Stimulated activated CD8-positive, alpha-beta memory T cell treated with anti-CD3 and anti-CD28 coated beads, Interleukin-4, amount 100 ng/mL, for 48 hours (primary cell): ENCODE measurements at places on chromosomes 11 and 22.

DNA sequence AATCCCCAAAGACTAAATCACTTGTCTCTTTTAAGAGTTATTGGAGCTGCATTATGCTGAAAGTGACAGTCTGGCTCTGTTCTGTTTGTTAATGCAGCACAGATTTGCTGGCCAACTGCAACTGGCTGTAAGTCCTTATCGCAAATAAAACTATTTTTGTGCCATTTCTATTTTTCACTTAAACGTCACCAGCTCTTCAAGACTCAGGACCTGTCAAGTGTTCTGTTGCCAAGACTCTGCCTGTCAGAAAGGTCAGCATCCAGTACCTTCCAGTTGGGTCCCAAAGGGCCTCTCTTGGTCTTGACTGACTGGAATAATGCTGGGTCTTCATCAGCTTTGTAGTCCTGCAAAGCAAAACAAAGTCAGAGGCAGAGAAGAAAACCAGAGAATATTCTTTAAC is 45.6 kb downstream of the PITPNB start:
- no peak for DNase-seq

DNA sequence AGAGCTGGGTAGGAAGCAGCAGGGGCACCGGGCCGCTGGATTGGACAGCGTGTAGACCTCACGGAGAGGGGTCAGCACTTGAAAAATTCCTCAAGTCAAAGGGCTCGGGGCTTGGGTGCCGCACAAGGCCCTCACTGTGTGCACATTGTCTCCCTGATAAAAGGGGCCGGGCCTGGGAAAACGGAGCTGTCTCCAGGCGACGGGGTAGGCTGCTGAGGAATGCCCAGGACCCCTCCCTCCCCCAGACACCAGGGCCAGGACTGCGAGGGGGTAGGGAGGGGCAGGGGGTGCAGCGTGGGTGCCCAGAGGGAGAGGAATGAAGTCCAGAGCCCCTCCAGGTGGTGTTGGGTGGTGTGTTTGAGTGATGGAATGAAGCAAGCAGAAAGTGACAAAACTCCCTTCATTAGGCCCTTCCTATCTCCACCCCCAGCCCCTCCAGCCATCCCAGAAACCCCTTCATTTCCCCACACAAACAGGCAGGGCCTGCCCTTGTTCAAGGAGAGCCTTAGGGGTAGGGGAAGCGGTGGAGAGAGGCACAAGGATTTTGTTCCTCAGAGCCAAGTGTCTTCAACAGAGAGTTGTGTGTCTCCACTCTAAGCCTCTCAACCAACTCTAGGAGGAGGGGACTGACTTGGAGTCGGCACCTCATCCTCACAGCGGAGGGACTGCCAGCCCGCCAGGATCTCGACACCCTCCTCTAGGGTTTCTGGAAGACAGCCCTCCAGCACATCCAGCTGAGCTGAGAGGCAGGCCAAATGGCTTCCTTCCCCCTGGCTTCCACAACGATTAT is 63.9 kb downstream of the SYN3 start:
- DNase-seq: no peak

GRCh38 chr11:64233913-64234586 is at the start of gene VEGFB:
TSS of gene VEGFB (plus strand) at chr11:64234584. CDS start at chr11:64234834, 250 bp downstream.
- DNase-seq: peak; percentile 76

- no peak for DNase-seq
Measured at GRCh38 chr11:111307472-111308108, 9.2 kb downstream of the POU2AF3 start.

GRCh38 chr11:11588243-11588642 is 33.6 kb downstream of the GALNT18 start:
- DNase-seq: no peak
